ENCODE measurements at places on chromosomes 7 and 10.

- DNase-seq: peak; percentile 30
Observed at GRCh38 chr10:78401624-78402367, 368.1 kb downstream of the RPS24 start.

DNA sequence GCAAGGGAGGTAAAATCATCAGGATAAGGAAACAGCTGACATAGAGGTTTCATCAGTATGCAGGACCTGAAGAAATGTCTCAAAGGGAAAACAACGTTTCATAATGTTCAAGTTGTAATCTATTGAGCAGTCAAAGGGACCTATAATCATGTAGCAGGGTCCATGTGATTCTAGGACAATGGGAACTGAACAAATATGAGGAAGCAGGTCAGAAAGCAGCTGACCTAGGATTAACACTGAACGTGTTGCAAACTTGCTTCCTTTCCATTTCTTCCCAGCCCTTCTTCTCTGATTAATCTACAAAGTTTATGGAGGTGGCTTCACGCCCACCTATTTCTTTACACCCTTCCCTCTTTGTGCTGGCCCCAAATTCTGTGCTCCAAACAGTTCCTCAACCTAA, 256.9 kb upstream of the AKR1E2 start:
- no peak for DNase-seq

DNA sequence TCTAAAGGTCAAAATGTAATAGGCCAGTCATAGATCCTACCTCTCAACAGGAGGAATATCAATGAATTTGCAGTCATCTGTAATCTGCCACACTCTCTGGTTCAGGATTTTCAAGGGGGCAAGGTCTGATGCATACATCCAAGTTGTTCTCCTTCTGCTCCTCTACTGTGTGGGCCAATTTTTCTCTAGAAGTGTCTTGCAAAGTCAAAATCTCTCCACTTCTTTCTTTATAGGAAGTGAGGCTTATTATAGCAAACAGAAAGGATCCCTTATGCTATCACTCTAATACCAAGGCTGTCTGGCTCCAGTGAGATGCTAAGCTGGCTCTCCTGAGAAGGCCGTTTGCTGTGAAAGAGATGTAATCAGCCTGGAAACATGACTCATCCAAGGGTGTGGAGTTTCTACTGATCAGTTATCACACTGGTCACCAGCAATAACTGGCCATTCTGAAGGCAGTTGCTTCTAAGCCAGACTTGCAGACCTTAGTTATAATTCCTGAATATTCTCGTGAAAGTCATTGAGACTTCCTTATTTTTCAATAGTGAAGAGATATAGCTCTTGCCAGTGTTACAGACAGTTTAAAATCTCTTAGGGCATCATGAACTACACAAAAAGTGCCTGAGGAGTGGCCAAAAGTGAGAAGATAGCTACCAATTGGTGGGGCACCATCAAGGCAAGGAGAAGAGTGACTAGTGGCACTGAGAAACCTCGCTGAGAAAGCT, 43.2 kb upstream of the LRGUK start:
- no peak for DNase-seq

- no peak for DNase-seq
Observed at GRCh38 chr7:44461387-44461786, 29.1 kb downstream of the NUDCD3 start.

GRCh38 chr7:98923512-98923911, 45.2 kb downstream of the TRRAP start:
- no peak for DNase-seq

DNA sequence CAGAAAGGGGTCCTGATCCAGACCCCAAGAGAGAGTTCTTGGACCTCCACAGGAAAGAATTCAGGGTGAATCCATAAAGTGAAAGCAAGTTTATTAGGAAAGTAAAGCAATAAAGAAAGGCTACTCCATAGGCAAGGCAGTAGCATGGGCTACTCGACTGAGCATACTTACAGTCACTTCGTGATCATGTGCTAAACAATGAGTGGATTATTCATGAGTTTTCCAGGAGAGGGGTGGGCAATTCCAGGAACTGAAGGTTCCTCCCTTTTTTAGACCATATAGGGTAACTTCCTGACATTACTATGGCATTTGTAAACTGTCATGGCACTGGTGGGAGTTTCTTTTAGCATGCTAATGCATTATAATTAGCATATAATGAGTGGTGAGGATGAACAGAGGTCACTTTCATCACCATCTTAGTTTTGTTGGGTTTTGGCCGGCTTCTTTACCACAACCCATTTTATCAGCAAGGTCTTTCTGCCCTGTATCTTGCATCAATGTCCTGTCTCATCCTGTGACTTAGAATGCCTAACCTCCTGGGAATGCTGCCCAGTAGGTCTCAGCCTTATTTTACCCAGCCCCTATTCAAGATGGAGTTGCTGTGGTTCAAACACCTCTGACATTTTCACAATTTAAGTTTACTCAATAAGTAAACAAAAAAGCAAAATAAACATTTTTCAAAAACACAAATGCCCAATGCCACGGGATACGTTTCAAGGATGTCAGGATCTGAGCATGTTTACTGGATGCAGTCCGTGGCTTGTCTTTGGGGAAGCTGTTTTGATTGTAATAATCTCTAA, 37.0 kb downstream of the ALOX5 start:
- no peak for DNase-seq

- no peak for DNase-seq
Observed at GRCh38 chr7:50261593-50261992, 42.9 kb upstream of the IKZF1 start.

DNA sequence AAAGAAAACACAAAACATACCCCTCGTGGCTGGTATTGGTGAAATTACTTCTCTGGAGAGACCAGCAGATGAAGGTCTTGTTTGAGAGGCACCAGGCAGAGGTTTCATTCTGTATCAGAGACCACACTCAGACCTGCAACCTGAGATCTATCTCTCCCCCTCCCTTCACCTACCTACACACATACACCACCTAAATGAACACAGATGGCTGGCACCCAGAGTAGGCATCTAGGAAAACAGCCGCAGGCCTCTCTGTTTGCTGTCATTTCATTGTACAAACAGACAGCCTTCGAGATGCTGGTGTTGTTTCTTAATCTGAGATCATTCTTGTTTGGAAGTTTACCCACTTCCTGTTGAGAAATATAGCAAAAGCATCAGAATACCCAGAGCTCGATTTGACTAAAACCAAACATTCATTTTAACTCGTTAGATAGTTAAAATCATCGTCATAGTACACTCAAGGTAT, 173.9 kb upstream of the SLC25A13 start:
- no peak for DNase-seq

GRCh38 chr10:2202401-2202800, 465.1 kb upstream of the ADARB2 start:
- peak; percentile 15 for DNase-seq

- peak; percentile 91 for DNase-seq
Observed at GRCh38 chr7:44748045-44748947, at the start of gene ZMIZ2. ZMIZ2 (plus strand) TSS chr7:44748847; CDS start chr7:44756250, 7,403 bp downstream.

DNA sequence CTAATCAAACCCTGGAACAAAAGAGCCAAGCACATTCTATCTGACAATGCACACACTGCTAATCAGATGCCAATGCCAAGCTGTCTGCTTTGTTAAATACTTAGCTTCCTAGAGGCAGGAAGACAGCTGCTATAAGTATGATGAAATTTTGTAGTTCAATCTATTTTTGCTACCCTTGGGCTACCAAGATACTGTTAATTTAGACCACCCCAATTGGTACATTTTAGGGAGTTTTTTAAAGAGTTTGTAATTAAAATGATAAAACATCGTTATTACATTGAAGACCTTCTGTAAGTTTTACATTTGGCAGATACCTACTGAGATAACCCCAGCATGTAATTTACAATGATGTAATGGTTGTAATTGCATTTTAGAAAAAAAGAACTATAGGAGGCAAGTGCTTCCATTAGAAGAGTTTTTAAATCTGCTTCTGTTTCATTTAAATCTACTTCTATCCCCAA, 268.5 kb downstream of the ADK start:
- DNase-seq: no peak

All from hindlimb muscle (tissue), 1 donor.